ENCODE measurements at places on chromosomes 3 and 15. TPM values are rescaled to one million over a fixed set of nuclear protein-coding genes. Genes with fewer than 3 reads are reported as not detected.

DNA sequence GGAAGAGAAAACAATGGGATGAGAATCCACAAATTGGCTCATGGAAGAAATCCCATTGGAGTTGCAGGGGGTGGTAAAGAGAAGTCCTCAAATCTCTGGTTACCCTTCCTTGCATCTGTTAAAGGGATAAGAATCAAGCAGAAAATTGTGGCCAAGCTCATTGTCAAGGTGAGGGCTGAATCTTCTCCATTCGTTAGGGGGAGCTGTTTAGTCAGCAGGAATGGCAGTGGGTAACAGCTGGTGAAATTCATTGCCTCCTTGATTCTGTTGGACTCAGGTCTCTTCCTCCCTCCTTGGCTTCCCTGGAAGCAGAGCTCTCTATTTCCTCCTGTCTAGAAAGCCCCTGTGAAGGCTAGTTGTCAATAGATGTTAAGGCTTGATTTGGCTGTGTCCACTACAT, 343.1 kb upstream of the SEMA6D start:
- DNase-seq = no peak

The UCN2 gene
- 0.32 TPM for total RNA-seq

GRCh38 chr3:46036191-46036590, 8.9 kb upstream of the XCR1 start:
- no peak for DNase-seq

The CEMIP gene
- 7.3 TPM for total RNA-seq

DNA sequence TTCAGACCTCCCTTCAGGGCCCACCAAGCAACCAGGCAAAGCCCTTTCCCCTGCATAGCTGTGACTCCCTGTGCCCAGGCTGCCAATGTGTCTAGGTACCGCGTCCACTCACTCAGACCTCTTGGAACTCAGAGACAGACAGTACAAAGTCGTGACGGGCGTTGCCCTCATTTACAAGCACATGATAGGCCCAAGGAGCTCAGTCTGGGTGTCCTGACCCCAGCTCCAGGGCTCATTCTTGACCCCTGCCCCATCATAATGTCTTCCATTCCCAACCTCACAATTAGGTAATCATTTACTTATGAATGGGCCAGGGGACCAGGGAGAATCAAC, 56.0 kb downstream of the KLF13 start:
- DNase-seq = no peak

DNA sequence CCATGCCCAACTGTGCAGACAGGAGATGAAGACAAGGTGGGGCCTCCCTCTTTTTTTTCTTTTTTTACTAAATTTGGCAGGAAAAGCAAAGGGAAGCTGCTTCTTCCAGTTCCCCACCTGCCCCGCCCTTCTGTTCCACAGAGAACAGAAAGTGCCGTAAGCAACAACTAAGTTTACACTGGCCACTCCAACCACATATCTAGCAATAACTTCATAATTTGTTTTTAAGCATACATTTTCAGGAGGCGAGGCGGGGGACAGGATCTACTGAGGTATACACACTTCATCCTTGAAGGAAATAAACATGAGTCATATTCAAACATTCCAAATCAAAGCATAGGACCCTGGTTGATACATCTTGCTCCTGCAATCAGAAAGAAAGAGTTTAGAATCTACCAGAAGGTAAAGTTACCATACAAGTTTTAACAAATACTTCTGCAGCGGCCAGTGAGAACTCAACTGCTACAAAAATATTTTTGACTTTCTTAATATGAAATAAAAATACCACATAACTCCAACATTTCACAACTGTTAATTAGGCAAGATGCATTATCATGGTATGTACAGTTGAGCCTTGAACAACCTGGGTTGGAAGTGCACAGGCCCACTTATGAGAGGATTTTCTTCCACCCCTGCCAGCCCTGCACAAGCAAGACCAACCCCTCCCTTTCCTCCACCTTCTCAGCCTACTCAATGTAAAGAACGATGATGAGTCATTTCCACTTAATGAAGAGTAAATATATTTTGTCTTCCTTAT, 50.7 kb downstream of the FOXP1 start:
- no peak for DNase-seq

All from lower lobe of right lung (tissue), 2 donors.